ENCODE measurements at places on chromosomes 5 and 9.

- DNase-seq: no peak
These were observed 35.6 kb upstream of the ATP6V1G1 start for GRCh38 chr9:114551750-114552685.

DNA sequence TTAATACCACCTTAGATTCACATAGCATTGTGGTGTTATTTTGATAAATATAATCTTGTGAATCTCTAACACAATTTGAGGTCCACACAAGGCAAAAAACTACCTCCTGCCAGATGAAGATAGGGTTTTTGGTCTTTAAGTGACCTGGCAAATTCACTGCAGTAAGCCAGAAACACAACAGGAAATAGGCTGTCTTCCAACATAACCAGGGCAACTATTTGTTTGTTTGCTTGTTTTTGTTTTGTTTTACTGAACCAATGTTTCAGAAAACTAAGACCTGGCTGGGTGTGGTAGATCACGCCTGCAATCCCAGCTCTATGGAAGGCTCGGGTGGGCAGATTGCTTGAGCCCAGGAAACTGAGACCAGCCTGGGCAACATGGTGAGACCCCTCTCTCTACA, 95.5 kb downstream of the USP20 start:
- no peak for DNase-seq

GRCh38 chr5:64518793-64519192, 13.0 kb downstream of the RGS7BP start:
- DNase-seq: no peak

GRCh38 chr9:90198956-90199355, 443.7 kb downstream of the DIRAS2 start:
- DNase-seq: no peak

DNA sequence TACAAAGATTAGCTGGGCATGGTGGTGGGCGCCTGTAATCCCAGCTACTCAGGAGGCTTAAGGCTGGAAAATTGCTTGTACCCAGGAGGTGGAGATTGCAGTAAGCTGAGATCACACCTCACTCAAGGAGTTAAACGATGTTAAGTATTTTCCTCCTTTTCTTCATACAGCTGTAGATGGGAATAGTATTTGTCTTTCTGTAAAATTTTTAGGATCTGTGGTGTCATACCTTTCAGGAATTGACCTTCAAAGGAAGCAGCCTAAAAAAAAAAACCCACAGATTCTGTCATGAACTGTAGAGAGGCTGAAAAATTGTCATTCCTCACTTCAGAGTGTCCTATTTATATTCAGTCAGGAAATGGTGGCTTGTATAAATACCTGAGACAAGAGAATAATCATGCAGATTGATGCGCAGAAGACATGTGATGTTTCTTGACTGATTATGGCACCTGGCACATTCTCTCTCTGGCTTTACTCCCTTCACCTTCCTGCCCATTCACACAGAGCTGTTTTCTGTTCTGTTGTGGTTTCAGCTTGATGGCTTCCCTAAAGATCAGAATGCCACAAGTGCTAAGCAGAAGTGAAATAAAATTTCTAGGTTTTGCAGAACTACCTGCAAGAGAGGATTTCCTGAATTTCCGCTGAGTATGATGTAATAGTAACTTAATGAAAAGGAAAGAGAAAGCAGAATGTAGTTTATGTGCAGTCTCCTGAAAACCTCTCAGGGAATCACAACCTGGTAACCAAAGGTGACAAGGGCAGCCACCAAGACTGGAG, 3.8 kb downstream of the IFNA1 start:
- DNase-seq: no peak

DNA sequence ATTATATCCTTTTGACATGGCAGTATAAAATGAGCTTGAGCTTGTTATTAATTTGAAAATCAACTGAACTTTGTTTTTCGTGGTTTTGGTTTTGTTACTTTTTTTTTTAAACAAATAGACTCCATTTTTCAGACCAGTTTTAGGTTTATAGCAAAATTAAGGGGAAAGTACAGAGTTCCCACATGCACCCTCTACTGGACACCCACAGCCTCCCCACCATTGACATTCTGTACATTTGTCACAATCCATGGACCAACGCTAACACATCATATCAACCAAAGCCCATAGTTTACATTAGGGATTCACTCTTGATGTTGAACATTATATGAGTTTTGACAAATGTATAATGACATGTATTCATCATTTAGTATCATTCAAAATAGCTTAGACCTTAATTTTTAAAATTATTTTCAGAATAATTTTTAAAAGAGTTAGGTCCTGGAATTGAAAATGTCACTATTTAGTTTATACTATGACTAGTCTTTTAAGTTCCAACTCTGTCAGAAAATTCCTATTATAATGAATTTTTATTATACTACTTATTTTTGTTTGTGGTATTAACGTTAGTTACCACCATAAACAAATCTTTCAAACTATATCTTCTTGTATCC, 35.3 kb upstream of the JMY start:
- DNase-seq: no peak

DNA sequence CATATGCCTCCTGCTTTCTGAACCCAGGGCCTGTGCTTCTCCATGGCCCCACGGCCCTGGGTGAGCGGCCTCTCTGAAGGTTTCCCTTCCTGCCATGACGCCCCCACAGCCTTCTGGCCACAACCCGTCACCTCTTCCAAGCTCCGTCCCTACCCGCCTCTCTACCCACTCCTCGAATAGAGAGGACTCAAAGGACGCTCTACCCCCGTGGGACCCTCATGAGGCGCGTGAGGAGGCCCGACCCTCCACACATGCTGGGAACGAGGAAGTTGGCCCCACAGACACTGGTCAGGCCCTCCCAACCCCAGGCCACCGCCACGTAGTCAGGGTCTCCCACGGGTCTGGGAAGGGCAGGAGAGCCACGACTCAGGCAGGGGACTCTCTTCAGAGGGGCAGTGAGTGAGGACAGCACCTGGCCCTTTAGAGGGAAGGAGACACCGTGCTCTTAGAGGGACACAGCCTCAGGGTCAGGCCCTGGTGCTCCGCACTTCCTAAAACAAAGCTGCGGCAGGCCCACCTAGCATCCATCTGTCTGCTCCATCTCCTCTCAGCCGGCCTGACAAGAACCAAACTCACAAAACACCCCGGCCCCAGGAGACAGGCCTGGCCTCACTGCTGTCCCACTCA, 5.3 kb downstream of the BRD3 start:
- no peak for DNase-seq

DNA sequence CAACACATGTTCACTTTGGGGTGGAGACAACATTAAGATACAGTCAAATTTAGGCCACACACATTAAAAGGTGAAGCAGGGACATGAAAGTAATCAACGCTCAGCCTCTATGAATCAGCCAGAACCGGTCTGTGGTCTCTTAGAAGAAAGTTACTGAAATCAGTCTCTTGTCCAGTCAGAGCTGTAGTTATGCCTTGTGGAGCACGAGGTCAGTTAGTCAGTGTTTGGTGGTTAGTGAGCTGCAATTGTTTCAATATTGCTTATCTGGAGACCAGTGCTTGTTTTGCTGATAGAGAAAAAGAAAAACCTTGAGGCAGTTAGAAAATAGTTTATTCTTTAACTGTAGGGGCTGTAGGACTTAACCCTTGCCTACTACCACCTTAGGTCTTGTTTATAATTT, 157.8 kb upstream of the RASEF start:
- no peak for DNase-seq

DNA sequence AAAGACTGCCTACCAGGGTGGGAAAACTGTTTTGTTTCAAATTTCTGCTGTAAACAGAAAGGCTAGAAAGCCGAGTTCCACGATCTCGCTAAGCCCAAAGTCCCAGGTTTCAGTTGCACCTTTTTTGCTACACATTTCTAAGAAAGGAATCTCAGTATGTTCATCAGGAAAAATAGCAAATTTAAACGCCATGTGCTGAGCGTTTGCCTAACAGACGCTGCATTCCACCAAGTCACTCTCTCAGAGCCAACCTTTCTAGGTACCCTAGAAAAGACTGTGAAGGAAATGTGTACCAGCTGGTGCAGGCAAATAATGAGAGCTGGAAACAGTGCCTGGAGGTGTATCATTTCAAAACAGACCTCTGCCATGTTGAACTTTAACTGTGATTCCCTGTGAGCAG, 71.8 kb downstream of the FRMD3 start:
- no peak for DNase-seq

GRCh38 chr5:34533582-34534522, 122.3 kb upstream of the RAI14 start:
- no peak for DNase-seq

GRCh38 chr5:1472964-1473628, 27.9 kb upstream of the SLC6A3 start:
- no peak for DNase-seq

GRCh38 chr5:174371600-174372094, 326.1 kb downstream of the NSG2 start:
- DNase-seq: no peak

Data from activated CD8-positive, alpha-beta memory T cell treated with anti-CD3 and anti-CD28 coated beads for 1 hour (primary cell).